ENCODE measurements at places on chromosomes 16 and 17.
A peak's percentile ranks its signal among the peaks of the same experiment; 100 is the strongest.

DNA sequence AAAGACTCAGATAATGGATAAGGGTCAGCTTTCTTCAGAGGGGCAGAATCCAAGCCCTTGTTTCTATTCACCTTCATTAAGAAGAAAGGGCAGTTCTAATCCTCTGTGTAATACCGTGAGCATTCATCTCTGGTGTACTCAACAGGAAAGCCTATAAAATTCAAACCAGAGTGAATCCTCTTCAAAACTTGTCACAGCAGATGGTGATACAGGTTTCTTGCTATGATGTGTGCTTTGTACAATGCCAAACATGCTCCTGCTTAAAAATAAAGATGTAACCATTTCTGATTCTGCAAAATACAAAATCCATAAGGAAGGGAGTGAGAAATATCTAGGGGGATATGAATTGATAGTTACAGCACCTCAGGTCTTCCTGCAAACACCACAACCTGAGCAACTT, 49.7 kb downstream of the CYTH1 start:
- no peak for DNase-seq

DNA sequence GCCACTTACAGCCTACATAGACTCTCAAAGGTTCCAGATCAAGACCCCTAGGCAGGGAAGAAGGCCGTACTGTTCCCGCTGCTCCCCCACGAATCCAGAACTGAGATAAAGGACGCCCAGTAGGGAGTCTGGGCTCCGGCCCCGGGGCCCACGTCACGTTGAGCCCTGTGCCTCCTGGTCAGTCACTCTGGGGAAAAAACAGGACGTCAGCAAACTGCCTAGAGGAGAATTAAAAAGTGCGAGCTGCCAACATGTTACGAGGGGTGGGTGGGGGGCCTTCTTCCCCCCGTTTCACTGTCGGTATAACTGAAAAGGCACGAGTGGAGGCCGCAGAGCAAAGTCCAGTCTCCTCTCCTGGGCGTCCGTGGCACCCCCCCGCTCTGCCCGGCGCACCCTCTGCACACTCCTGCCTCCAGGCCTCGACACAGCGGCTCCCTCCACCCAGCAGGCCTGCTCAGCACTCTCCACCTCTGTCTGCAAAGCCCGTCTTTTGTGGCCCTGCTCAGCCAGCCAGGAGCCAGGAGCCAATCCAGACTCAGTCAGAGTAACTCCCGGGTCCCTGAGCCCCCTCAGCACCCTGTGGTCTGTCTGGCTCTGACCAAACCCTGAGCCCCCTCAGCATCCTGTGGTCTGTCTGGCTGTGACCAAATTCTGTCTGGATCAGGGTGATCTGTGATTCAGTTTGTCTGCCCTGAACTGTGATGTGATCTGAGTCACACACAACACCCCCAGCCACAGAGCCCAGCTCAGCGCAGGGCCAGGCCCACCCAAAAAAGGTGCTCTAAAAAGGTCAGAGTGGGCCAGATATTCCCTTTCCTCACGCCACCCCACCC, 6.2 kb downstream of the ITGAE start:
- no peak for DNase-seq

GRCh38 chr17:12407495-12408252, 258.0 kb upstream of the MYOCD start:
- DNase-seq = no peak

DNA sequence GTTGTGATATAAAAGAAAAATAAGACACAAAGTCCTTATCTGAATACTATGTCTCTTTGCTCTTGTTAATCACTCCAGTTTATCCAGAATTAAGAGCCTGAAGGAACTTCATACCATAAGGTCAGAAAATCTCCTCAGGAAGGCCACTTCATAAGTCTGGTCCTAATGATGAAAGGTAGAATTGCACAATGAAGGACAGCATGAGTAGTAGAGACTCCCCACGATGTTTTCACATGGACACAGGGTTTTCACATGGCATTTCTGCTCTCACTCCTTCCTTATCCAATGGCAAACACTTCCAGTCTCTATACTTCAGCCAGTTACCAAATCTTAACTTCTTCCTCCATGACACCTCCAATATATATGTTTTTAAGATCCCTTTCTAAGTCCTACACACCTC, 10.2 kb upstream of the C17orf78 start:
- DNase-seq = no peak

DNA sequence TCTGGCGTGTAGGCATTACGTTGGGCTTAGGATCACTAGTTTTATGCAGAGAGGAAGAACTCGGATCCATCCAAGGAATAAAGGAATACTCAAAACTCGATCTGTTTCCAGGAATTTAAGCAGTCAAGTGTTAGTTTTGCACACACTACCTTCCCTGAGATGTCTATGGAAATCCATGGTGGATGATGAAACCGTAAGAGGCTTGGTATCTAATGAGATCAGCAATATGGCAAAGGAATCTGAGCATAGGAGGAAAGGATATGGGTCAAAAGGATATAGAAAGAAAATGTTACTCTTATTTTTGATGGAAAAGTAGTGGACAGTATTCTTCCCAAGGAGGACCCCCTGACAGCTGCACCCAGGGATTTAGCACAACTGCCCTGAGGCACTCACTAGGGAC, 59.6 kb downstream of the SMG6 start:
- DNase-seq = no peak

DNA sequence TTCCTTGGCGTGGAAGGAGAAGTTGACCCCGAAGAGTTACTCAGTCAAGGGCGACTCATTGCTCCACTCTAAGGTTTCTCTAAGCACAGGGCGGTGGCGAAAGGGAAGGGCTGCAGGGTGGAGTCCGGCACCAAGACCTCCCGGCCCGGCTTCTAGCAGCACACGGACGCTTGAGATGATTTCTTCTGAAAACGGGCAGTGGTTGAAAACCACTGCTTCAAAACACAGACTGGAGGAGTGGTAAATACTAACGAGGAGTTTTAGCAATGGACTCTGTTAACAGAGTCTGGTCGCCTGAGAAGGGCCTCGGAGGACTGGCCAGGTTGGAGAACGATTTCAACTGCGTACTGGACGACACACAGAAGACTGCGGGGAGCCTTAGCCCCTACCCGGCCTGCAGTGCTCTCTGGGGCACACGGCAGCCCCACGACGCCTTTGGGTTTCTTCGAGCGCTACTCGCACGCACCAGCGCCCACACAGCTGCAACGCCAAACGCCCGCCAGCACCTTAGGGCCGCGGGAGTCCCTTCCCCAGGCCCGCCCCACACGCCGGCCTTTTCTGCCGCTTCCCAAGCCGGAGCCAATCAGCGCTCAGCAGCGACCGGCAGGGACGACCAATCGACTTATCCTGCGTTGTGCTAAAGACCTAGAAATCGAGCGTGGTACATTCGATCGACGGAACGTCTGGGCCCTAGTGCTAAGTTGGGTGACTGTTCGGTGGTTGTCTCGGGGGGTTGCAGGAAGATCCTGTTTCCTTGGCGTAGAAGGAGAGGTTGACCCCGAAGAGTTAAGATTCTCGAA, 14.4 kb upstream of the CA4 start:
- peak; percentile 64 for DNase-seq

DNA sequence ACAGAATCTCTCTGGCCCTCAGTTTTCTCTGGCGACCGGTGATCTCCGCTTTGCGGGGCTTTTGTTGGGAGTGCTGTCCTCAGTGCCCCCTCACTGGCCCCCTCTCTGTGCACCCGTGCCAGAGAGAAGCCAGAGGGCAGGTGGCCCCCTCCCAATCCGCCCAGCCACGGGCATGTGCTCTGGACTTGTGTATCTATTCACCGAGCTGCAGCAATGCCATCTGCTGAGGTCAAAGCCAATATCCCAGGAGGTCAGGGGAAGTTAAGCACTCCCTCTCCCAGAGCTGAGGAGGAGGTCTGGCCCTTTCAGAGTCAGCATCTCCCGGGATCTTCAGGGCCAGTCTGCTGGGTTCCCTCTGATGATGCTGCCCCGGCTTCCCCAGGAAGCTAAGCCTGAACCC, 5.1 kb downstream of the CACNG5 start:
- DNase-seq = no peak

DNA sequence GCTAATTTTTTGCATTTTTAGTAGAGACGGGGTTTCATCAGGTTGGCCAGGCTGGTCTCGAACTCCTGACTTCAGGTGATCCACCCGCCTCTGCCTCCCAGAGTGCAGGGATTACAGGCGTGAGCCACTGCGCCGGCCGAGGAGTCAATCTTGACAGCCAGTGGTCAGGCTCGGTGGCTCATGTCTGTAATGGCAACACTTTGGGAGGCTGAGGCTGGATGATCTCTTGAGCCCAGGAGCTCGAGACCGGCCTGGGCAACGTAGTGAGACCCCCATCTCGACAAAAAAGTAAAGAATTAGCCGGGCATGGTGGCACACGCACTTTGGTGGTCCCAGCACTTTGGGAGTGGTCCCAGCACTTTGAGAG, 608 bp upstream of the PGS1 start:
- no peak for DNase-seq

GRCh38 chr17:69356625-69357024, 29.7 kb upstream of the ABCA5 start:
- DNase-seq = no peak

GRCh38 chr17:44144966-44145739, 3.4 kb downstream of the HROB start:
- no peak for DNase-seq

- DNase-seq = no peak
Observed at GRCh38 chr17:47942568-47942967, 1.2 kb downstream of the PNPO start.

- DNase-seq = no peak
Observed at GRCh38 chr17:50020841-50021599, 26.0 kb upstream of the DLX3 start.

DNA sequence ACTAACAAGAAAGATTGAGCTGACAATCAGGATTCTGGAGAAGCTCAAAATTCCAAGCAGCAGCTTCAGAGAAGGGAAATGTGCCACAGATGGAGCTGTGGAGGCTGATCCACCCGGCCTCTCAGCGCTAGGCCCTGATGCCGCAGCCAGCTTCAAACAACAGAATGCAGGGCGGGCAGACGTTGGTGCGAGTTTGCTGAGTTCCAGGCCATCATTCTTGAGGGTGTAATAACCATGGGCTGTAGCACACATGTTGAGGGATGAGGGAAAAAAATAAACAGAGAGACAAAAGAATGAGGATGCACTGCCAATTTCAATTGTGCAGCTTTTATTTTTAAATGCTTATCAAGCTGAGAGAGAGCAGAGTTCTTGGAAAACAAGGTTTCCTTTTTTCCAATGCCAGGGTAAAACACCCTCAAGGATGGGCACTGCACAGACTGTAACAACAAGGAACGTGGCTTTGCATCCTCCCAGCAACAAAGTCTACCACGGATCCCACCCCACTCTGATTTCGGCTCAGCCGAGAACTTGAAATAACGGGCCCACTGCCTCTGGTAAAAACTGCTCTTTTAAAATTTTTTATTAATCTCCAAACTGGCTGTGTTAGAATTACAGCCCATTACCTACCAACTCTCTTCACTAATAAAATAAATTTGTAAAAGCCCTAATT, 90.2 kb downstream of the SMG6 start:
- DNase-seq = no peak
